Iris pigment epithelial cell (primary cell): ENCODE measurements at places on chromosomes 5 and 9.

DNA sequence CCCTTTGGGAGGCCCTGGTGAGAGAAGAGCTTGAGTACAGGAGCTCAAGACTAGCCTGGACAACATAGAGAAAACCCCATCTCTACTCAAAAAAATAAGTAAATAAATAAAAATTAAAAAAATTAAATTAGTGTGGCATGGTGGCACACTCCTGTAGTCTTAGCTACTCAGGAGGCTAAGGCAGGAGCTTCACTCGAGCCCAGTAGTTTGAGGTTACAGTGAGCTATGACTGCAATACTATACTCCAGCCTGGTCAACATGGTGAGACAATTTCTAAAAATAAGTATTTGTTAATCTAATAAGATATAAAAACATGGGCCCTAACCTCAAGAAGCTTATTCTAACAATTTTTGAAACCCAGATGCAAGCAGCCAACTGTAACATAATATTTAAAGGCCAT lies 7.6 kb downstream of the RNF38 start:
- peak; percentile 20 for DNase-seq

- DNase-seq = no peak
These were observed 71.7 kb downstream of the CACNA1B start for GRCh38 chr9:137949260-137949659.

- DNase-seq = no peak
These were observed at the start of gene BSPRY for GRCh38 chr9:113349445-113350094. Gene BSPRY, plus strand, starts transcription at chr9:113349541. Its CDS starts 39 bp downstream, at chr9:113349580.

GRCh38 chr9:36207546-36208012 lies 16.9 kb downstream of the CLTA start:
- DNase-seq = peak; percentile 64

DNA sequence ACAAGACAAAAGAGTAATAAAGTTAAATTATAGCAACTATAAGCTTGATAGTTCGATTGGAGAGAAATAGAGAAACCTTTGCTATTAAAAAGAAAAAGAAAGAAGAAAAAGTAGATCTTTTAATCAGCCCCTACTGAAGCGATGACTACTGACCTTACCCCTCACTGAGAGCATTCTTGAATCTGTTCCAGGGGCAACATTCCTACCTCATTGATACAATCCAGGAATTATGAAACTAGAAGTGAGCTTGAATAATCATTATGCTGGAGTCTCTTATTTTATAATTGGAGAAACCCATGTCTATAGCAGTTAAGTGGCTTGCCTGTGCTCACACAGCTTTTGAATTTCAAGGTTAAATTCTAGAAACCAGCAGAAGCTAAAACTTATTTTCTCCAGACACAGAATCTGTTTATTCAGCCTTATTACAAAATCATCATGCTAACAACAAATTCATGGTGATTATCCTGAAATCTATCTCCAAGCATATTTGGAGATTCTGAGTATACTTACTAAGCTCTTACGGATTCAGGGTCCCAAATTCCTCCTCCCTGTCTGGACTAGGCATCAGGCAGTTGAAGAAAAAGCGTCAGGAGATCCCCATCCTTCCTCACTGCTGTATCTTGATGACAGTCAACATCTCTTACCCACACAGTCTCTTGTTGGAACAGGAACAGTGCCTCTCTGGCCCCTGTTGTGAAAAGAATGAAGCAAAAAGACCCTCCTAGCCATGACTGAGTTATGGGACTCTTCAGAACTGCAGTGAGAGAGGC lies 547.6 kb upstream of the WWC1 start:
- peak; percentile 87 for DNase-seq

DNA sequence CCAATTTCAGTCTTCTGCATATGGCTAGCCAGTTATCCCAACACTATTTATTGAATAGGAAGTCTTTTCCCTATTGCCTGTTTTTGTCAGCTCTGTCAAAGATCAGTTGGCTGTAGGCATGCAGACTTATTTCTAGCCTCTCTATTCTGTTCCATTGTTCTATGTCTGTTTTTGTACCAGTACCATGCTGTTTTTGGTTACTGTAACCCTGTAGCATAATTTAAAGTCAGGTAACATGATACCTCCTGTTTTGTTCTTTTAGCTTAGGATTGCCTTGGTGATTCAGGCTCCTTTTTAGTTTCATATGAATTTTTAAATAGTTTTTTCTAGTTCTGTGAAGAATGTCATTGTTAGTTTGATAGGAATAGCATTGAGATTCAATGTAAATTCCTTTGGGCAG lies 104.9 kb upstream of the SLCO6A1 start:
- DNase-seq = no peak

DNA sequence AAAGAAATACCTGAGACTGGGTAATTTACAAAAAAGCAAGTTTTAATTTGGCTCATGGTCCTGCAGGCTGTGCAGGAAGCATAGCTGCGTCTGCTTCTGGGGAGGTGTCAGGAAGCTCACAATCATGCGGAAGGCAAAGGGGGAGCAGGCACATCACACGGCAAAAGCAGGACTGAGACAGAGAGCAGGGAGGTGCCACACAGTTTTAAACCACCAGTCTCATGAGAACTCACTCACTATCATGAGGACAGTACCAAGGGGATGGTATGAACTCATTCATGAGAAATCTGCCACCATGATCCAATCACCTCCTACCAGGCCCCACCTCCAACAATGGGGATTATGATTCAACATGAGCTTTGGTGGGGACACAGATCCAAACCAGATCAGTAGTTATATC lies 96.2 kb downstream of the OSTF1 start:
- DNase-seq = peak; percentile 10

GRCh38 chr5:35063414-35063813 lies 15.7 kb upstream of the AGXT2 start:
- no peak for DNase-seq

- peak; percentile 88 for DNase-seq
These were observed 145.9 kb upstream of the FST start for GRCh38 chr5:53334431-53334941.

DNA sequence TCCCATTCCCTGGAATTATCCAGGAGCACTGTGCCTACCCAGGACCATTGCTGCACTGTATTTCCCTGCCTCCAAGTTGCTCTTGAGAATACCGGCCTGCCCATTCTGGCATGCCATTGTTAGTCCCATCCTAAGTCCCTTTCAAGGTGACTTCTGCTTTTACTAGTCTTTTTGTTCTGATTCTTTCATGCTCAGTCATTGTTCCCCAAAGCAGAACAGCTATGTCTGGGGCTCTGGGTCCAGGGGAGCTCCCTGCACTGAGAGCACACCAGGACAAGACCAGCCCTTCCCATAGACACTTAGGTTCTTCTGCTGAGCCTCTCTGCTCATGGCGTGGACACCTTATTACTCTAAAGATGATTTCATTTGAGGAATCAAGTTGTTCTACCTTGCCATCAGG lies 388.9 kb upstream of the KLF4 start:
- no peak for DNase-seq

GRCh38 chr9:90950600-90950999 lies 149.0 kb downstream of the SYK start:
- DNase-seq = no peak

- peak; percentile 52 for DNase-seq
These were observed 27.9 kb downstream of the LYRM7 start for GRCh38 chr5:131198625-131199024.

DNA sequence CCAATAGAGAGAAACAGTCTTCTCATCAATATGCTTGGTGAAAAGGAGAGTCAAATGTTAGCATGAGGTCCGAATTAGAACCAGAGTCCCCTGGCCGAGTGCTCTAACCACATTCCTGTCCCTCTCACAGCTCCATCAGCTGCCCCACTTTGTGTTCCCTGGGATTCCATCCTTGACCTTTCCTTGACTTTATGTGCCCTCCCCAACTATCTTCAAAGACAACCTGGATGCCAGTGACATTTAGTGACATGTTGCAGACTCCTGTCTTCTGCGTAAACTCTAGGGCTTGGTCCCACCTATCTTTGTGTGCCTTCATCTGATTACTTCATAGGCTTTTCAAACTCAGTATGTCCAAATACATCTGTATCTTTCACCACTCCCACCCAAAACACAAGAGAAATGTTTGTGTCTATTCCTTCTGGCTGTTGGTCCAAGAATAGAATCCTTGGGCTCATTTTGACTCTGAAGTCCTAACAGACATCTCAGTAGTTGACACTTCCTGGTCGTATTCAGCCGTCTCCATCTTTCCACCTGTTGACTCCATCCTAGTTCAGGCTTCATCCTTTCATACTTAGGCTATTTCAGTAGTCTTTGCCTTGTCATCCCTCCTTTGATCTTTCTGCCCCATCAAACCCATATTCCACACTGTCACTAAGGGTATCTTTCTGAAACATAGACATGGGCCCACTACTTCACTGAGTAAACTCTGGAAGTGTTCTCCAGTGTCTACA lies 101.4 kb upstream of the CD180 start:
- no peak for DNase-seq

GRCh38 chr9:34558364-34558763 lies 31.2 kb downstream of the CNTFR start:
- DNase-seq = no peak

- no peak for DNase-seq
These were observed 6.8 kb downstream of the CHD1 start for GRCh38 chr5:98921947-98922505.

DNA sequence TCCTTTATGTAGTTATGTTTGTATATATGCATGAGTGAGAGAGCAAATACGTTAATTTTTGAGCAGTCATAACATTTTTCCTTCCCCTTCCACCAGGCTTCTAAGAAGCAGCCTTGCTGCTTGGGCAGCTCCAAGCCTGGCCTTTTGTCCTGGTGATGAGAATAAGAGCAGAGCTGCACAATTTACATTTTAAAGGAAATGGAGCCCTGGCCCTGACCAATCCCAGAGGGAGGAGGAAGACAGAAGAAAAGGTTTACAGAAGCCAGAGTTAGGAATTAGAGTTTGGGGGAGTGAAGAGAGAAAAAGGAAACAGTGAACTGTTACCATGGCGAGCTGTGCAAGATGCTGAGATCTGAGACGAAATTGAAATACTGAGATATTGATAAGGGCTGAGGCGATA lies 25.3 kb upstream of the EFNA5 start:
- DNase-seq = no peak

DNA sequence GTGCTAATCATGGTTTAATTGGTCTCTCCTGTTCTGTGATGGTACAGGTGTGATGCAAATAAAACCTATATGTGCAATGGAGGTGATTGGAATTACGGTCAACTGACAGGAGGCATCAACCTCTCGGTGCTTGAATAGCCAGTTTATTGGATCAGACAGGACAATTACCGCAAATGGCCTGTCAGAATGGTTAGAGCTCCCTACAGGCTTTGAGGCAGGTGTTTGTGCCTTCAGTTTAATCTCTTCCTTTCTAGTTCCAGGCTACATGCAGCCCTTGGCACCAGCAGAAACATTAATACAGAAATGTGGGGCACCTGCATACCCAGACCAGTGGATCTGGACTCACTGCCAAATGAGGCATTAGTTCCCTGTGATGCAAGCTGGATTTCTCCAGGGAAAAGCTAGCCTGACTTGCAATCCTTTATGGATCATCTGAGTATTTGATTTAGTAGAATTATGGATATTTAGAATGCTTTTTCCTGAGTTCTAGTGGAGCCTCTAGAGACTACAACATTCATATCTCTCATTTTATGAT lies 128.6 kb downstream of the MAT2B start:
- no peak for DNase-seq

DNA sequence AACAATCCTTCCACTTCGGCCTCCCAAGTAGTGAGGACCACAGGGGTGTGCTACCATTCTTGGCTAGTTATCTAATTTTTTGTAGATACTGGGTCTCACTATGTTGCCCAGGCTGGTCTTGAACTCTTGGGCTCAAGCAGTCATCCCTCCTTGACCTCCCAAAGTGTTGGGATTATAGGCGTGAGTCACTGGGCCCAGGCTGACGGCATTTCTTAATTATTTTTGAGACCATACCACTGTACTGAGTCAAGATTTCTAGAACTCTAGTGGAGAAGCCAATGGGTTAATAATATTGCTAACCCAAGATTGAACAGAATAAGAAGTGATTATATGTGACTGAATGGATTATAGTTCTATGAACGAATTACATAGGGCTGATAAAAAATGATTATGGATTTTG lies 66.7 kb downstream of the TARS1 start:
- peak; percentile 40 for DNase-seq

- DNase-seq = no peak
These were observed 15.3 kb upstream of the RNF130 start for GRCh38 chr5:180086816-180087399.

DNA sequence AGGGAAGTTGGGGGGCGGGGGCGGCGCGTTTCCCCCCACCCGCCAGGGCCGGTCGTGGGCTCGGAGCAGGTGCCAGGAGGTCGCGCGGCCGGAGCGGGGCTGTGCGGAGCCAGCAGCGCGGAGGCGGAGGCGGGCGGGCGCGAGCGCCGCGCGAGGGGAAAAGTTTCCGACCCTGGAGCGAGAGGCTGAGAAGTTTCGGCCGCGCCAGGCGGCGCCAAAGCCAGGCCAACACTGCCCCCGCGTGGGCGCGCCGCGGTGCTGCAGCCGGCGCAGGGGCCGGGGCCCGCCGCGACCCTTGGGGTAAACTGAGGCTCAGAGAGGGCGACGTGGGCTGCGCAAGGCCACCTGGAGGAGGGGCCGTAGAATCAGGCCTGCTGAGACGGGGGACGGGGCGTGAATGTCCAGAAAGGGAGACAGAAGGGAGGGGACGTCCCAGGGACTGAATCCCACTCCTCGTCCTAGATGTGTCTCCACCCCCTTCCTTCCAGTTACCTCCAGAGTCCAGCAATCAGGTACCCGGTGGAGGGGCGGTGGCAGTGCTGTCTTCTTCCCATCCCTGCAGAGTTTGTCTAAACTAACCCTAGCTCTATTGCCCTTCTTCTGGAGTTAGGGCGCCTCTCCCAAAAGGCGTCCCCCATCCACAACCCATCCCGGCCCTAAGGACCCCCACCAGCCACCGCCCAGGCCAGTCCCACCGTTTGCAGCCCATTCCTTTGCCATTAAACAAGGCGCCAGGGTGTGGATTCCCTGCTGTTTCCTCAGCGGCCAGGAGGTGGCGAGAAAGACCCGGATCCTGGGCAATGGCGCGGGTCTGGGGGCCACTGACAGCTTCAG lies 10.2 kb downstream of the C9orf50 start:
- DNase-seq = peak; percentile 68

- DNase-seq = peak; percentile 22
These were observed 9.8 kb downstream of the NHP2 start for GRCh38 chr5:178143901-178144300.

GRCh38 chr5:52024359-52024758 lies 641.1 kb downstream of the ISL1 start:
- DNase-seq = no peak

GRCh38 chr5:170333161-170333910 lies 35.8 kb upstream of the LCP2 start:
- no peak for DNase-seq

DNA sequence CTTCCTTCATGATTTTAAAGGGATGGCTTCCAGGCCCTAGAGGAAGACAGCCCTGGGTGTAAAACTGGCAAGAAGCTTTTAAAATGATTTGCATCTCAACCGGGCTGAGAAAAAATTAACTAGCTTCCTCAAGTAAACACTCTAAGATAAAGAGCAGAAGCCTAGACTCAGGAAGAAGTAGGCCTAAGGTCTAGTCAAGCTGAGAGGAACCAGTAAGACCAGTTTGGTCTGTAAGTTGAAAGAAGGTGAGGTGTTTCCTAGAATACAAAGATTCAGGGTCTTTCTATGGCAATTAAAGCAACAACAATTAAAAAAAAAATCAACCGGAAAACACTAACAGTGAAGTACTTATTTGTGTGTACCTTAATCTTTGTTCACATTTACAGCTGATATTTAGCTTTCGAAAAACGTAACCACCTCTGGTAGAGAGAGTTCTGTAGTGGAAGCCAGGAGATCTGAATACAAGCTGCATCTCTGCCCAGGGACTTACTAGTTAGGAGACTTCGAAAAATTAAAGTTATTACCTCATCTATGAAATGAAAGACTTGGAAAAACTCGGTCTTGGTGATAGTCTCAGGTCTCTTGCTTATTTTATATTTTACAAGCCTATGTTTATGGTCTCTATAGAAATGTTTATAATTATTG lies 75.7 kb downstream of the TUSC1 start:
- no peak for DNase-seq
